ENCODE measurements at places on chromosomes 13 and 19.

- DNase-seq = no peak
These were observed 35.8 kb downstream of the TGDS start for GRCh38 chr13:94560116-94560515.

DNA sequence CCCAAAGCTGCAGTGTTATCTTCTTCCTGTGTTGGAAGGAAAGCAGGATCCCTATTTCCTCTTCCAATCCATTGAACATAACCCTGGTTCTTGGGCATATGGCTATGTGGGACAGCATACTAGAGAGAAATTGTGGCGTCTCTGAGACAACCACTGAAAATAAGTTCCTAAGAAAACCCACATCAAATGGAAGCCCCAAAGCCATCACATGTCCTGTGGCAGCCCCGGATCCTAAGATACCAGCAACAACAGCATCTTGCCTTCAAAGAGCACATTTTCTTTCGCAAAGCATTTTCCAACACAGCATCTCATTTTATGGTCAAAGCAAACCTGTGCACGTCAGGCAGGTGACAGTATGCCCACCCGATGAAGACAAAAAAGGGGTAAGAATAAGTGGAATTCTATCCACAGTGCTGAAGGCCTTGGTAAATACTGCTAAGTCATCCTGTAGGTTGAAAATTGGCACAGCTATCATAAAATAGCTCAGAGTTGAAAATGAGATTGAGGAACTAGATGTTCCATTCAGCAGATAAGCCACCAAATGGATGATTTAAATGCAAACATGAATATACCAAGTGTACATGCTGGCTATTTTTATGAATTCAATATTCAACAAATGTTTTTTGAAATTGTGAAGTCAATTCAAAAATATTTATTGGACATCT lies 232.2 kb downstream of the DLEU7 start:
- DNase-seq = no peak

GRCh38 chr19:47231215-47232054 lies 436 bp upstream of the BBC3 start:
- peak; percentile 87 for DNase-seq

DNA sequence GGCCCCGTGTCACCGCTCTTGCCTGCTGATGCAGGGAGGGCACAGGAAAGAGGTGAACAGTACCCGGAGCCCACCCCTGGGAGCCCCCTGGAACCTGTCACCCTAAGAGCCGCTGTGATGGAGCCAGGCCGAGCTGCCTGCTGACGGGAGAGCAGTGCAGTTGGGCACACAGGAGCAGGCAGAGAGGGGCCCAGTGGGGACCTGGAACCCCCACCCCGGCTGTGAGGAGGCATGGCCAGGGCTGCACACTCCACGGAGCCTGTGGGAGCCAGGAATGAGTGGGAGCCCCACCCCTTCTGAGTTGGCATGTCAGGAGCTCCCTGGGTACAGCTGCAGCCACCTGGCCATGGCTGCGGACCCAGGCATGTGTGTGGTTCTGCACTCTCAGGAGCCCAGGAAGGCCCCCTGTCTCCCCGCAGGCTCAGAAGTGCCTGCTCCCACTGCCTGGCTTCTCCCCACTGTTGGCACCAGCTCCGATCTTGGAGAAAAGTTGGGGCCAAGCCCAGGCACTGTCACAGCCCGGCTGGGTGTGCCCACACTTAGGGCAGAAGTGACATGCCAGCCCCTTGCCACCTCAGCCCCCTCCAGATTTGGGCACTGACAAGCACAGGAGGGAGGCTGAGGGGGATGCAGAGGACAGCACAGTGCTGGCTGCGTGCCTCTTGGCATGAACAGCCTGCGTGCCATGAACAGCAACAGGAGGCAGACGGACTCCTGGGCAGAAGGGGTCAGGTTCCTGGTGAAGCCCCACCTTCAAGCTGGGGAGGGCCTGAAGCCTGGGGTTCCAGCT lies 6.3 kb downstream of the CFAP97D2 start:
- DNase-seq = no peak

DNA sequence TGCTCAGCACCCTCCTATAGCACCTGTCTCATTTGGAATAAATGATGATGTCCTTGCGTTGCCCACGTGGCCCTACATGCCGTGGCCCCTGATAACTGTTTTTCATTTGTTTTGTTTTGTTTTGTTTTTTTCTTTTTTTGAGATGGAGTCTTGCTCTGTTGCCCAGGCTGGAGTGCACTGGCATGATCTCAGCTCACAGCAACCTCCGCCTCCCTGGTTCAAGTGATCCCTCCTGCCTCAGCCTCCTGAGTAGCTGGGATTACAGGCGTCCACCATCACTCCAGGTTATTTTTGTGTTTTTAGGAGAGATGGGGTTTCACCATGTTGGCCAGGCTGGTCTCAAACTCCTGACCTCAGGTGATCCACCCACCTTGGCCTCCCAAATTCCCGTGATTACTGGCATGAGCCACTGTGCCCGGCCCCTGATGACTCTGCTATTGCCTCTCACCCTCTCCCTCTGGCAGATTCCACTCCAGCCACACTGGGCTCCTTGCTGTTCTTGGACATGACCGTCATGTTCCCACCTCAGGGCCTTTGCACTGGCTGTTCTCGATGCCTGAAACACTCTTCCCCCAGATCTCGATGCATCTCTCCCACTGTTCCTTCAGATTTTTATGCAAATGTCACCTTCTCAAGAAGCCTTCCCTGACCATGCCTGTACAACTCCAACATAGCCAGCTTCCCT lies 7.4 kb downstream of the C5AR2 start:
- no peak for DNase-seq

- peak; percentile 82 for DNase-seq
These were observed 6.5 kb upstream of the LIPE start for GRCh38 chr19:42433503-42434260.

DNA sequence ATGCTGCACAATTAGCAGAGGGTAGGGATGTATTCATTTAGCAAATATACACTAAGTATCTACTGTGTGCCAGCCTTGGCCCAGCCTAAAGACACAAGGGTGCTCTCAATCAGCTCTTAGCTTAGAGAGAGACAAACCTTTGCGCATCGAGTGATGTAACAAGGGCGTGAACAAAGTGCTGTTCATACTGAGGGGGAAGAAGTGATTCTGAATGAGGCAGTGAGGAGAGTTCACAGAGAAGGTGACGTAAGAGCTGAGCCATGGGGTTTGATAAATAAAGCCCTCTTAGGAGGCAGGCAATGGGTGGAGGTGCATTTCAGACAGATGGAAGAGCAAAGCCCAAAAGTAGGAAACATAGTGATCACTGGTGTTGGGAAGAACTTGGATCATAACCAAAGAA lies 68.5 kb downstream of the FLT1 start:
- no peak for DNase-seq

DNA sequence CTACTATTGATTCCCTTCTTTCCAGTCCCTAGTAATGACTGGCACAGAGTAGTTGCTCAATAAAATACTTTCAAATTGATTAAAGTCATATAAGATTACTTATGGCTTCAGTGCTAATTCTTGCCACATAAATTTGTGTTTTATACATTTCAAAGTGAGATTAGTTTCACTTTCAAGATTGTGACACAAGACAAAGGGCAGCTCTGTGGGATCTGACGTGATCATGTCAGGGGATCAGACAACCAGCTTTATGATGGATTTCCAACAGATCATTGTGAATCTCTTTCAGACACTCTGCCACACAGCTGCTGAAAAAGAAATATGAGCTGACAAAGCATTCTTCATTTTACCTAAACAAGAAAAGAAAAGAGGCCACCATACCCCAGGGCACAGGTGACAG lies 73.4 kb upstream of the POMP start:
- no peak for DNase-seq

- no peak for DNase-seq
These were observed 215.7 kb downstream of the KATNAL1 start for GRCh38 chr13:30091691-30092090.

GRCh38 chr13:110964229-110965037 lies 49.6 kb upstream of the ANKRD10 start:
- no peak for DNase-seq

DNA sequence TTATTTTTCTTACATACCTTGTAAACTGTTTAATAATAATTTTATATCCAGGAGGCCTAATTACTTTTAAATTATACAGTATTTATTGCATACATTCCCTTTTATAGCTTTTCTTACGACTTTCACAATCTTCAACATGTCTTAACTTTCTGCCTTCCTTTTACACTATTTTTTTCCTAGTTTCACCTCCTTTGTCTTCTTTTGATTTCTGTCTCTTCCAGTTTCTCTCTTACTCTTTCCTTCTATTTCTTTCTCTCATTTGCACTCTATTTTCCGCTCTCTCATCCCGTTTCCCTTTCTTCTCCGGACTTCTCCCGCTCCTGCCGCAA lies 11.5 kb downstream of the ZNF552 start:
- DNase-seq = no peak

- no peak for DNase-seq
These were observed 35.1 kb downstream of the NAXD start for GRCh38 chr13:110650436-110650835.

DNA sequence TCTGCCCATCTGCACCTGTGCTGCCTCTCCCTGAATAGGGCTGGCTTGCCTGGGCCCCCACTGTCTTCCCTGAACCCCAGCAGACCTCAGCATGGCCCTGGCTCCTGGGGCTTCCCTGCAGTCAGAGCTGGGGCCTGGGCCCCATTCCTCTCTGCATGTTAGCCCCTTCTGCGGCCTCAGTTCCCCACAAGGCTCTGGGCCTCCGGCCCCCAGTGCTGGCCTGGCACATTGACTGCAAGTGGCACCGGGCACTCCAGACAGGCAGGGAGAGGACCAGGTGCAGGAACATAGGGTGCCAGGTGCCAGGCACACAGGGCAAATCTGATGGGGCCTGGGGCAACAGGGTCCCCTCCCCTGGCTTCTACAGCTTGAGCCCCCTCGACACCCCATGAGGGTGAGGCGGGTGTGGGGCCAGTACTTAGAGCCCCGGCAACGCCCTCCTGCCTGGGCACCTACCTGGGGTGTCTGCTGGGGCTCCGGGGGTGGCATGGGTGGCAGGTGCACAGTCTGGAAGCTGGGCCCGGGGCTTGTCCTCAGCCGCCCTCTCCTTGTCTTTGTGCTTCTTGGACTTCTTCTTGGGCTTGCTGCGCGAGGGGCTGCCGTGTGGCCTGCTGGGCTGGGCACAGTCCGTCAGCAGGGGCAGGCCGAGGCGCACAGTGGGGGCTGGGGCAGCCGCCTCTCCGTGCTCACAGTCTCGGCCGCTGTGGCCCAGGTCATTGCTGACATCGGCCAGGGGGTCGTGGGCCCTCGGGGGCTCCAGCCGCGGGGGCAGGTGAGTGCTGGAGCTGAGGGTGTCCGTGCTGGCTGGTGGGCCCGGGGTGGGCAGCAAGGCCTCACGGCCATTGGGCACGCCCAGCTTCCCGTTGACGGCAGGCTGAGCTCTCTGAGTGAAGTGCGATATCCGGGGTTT lies 12.3 kb upstream of the ISYNA1 start:
- DNase-seq = no peak

DNA sequence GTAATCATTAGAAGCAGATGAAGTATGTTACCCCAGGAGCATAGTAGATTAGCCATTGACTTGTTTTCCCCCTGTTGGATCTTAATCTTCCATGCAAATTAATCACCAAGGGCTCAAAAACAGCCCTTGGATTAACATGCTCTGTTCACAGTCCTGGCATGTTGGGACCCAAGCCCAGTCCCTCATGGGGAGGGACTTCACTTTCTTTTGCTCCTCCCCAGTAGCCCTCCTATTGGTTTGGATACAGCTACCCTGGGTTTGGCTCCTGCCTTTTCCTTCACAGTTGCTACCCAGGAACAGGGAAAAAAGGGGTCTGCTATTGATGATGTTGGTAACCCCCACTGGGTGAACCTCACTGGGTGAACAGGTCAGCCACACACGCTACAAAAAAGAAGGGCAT lies 16.9 kb upstream of the PARP4 start:
- DNase-seq = no peak

GRCh38 chr19:13764821-13765394 lies 586 bp downstream of the MRI1 start:
- peak; percentile 17 for DNase-seq

DNA sequence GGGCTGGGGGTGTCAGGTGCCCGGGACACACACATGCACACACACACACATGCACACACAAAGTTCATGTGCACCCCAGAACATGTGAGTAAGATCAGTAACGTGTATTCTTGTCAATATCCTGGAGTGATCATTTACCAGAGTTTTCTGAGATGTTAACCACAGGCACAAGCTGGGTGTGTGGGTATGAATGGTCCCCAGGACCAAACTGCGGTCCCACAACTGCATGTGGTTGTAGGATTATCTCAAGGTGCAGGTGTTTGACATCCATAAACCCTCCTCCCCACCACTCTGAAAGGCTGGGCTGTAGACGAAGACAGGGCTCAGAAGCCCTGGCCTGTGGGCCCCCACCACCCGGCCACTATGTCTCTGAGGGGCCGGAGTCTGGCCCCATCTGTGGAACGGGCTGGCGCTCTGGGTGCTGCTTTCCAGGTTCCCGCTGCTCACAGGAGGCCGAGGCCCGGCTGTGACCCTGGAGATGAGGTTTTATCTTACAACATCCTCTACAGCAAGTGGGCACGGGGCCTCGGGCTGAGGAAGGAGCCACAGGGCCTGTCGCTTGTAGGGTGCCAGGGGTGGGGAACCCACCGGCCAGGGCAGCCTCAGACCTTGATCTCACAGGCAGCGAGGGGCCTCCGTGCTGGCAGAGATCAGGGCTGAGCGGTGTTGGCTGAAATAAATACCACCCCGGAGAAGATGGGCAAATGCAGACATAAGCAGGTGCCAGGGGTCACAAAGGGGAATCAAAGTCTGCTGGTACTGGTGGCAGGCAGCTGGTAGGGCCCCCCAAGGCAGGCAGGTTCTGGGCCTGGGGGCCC lies 4.3 kb downstream of the F2RL3 start:
- no peak for DNase-seq

DNA sequence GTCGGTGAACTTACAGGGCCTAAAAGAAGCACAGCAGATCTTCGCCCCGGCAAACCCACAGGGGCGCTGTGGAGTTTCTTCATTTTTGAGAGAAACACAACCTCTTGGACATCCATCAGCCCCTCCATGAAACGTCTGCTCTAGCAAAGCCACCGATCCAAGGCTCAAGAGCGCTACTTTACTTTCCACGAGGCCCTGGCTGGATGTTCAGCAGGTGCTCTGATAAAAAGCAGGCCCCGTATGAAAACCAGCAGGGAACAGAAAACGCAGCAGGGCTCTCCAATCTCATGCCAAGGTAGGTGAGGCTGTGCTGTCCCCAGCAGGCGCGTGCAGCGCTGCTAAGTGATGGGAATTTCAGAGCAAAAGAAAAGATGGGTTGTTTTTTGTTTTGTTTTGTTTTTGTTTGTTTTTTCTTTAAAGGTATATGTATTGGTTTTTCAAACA lies 86.7 kb downstream of the IRS2 start:
- no peak for DNase-seq

Data from cardiac fibroblast (primary cell).